GM23248 (cell line): ENCODE measurements at places on chromosomes 6 and 20. TPM values are rescaled to one million over a fixed set of nuclear protein-coding genes. Genes with fewer than 3 reads are reported as not detected.

FUT9 gene
- not detected in 2 replicates for polyA plus RNA-seq

STMND1 gene
- polyA plus RNA-seq = not detected in 2 replicates

PLA2G7 gene
- polyA plus RNA-seq = not detected in 2 replicates

OOEP gene
- not detected in 2 replicates for polyA plus RNA-seq

KHDC1 gene
- 2.9 and 3.8 TPM in 2 replicates for polyA plus RNA-seq

SMLR1 gene
- not detected in 2 replicates for polyA plus RNA-seq

APOBEC2 gene
- polyA plus RNA-seq = not detected in 2 replicates

DEF6 gene
- polyA plus RNA-seq = 1.3 and 1.7 TPM in 2 replicates

LKAAEAR1 gene
- 0.59 TPM in 1 of 2 replicates, not detected in the other for polyA plus RNA-seq

PRR18 gene
- not detected in 2 replicates for polyA plus RNA-seq

TNXB gene
- 5.2 TPM in 2 replicates for polyA plus RNA-seq

FUCA2 gene
- polyA plus RNA-seq = 108 and 111 TPM in 2 replicates

ENPP4 gene
- polyA plus RNA-seq = 1.1 and 1.6 TPM in 2 replicates

TMEM151B gene
- polyA plus RNA-seq = not detected in 2 replicates

CGAS gene
- polyA plus RNA-seq = 3.7 TPM in 2 replicates

CCDC170 gene
- polyA plus RNA-seq = 0.27 and 0.49 TPM in 2 replicates

NCOA7 gene
- polyA plus RNA-seq = 9.5 and 9.9 TPM in 2 replicates

SOBP gene
- polyA plus RNA-seq = 0.38 and 0.39 TPM in 2 replicates
